ENCODE measurements at places on chromosomes 1 and 21. TPM values are rescaled to one million over a fixed set of nuclear protein-coding genes. Genes with fewer than 3 reads are reported as not detected.

The FAM72D gene
- 3.7 TPM for total RNA-seq

The ADGRB2 gene
- 0.09 TPM for total RNA-seq

GRCh38 chr21:46056450-46056903 is 41.4 kb upstream of the COL6A2 start:
- DNase-seq: no peak

The TRIM63 gene
- total RNA-seq: not detected

DNA sequence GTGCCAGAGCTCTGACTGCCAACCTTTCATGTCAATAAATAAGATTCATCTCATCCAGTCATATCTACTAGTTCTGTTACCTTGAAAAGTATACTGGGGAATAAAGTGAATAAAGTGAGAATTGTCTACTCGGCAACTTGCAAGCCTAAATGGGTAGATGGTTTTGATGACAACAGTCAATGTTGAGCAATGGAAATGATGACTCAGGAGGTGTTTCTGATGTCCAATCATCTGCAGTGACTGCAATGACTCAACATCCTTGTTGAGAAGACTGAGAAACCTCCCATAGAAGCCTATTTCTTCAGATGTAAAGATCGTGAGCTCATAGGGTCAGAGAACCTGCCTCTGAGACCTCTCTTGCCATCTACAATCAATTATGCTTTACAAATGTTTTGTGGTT is 276.4 kb downstream of the SPATA17 start:
- DNase-seq: no peak

DNA sequence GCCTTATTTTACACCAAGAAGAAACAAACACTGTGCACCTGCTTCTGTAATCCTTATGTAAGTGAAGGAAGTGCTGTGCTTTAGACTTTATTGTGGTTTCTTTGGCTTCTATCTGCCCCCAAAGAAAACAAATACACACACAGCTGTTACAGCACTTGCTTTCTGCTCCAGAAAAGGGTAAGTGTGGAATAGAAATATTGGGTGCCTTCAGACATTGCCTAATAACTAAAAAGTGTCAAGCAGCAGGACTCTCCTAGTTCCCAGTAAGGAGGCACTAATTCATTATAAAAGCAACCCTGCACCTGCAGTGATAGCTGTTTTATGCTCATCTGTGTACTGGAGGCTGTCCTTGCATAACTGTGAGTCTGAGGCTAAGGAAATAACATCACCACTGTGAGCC is 23.4 kb upstream of the PRRX1 start:
- DNase-seq: no peak

The OR2L5 gene
- total RNA-seq: not detected

- peak; percentile 22 for DNase-seq
Measured at GRCh38 chr1:92961896-92962752, 862 bp upstream of the DIPK1A start.

DNA sequence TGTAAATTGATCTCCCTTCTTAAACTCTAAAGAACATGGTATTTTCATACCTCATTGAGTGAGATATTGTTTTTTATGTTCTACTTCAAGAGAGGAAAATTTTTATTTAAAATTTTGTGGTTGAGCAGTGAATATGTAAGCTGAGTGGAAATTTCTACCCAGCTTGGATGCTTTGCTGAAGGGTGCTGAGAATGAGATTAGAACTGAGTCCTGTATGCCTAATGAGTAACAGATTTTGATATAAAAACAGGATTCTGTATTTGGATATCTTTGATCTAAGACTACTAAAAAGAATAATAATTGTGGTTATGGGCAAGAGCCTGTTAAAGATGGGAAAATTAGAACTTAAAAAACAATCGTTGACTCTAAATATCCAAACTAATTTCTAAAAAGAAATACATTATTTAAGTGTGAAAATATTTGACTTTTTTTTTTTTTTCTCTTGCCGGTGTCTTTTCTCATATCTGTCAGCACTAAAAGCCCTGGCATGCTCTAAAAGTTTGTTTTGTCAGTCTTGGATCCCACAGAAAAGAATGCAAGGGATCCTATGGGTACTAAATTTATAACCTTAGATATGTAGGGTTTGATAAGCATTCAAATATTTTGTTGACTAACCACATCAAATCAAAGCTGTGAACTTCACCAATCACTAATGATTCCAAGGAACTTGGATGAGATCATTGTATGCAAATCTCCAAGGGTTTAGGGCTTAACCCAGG is 652.3 kb downstream of the PTPRC start:
- no peak for DNase-seq

The INSRR gene
- total RNA-seq: not detected

The UTS2 gene
- not detected for total RNA-seq

The OXCT2 gene
- not detected for total RNA-seq

GRCh38 chr1:180962178-180962577 is 49.5 kb downstream of the KIAA1614 start:
- no peak for DNase-seq

DNA sequence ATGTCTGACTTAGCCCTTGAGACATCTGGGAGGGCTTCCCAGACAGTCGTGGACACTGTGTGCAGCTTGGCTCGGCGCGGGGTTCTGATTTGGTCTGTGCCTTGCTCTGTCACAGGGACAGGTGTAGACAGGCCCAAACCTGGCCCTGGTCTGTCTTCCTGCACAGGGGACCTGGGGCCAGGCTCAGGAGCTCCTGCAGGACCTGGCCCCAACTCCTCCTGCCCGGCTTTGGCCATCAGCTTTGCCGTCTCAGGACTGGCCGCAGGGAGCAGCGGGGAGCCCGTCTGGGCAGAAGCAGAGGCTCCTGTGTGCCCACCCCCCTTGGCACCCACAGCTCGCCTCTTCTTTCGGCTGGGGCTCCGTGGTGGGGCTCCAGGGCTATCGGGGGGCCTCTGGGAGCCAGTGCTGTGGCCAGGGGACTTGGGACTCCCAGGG is 1.7 kb downstream of the PERM1 start:
- no peak for DNase-seq

The S100B gene
- total RNA-seq: not detected

The LDLRAD1 gene
- total RNA-seq: 1.2 TPM

DNA sequence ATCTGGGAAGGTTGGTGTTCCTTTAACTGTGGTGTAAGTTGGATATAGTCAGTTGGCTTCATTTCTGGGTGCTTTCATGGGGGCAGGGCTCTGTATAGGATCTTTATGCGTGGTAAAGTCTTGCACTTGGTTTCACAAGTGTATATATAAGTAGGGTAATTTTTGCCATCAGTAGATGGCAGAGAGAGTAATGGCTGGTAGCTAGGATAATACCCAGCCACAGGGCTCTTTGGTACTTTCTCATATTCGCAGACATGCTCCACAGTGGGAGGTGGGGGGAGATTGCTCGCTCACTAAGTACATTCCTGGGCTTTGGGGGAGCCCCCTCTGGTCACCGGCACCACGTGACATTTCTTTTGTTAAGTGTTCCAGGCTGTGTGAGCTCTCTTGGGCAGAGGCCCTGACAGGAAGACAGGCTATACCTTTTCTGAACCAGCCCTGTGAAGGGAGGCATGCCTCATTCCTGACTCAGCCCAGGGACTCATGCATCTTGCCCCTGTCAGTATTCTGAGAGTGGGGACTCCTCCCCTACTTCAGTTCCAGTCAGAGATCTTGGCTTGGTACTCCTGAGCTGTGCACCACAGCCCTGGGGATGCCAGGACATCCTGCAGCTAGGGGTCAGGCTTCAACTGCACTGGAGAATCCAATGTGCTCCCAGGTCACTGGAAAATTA is 37.6 kb downstream of the FCRL2 start:
- DNase-seq: no peak

DNA sequence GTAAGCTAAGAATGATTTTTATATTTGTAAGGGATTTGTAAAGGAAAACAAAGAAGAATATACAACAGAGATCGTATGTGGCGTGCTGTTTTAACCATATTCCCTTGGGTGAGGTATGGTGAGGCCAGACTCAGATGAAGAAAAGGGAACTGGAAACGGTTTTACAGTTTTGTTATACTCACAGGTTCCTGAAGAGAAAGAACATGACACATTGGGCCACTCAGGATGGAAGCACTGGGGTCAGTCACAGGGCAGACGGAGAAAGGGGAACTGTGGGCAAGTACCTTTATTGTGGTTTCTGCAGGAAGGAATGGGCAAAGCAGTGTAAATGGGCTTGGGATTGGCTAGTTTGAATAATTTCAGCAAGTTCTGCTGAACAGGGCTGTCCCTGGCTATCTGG is 177.4 kb downstream of the LBR start:
- DNase-seq: no peak

DNA sequence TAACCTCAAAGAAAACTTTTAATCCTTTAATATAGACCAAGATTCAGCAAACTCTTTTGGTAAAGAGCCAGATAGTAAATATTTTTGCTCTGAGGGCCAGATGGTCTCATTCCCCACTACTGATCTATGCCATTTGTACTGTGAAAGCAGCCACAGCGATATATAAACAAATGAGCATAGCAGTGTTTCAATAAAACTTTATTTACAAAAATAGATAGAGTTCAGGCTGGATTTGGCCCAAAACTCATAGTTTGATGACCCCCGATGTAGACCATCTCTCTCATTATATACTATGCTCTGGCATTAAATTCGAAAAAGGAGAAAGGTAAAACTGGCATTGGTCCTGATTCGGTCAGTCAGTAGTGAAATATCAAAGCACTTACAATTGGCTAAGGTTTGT is 195.8 kb upstream of the NRIP1 start:
- no peak for DNase-seq

GRCh38 chr1:181443231-181443853 is 40.0 kb upstream of the CACNA1E start:
- no peak for DNase-seq

The CELA3A gene
- not detected for total RNA-seq

DNA sequence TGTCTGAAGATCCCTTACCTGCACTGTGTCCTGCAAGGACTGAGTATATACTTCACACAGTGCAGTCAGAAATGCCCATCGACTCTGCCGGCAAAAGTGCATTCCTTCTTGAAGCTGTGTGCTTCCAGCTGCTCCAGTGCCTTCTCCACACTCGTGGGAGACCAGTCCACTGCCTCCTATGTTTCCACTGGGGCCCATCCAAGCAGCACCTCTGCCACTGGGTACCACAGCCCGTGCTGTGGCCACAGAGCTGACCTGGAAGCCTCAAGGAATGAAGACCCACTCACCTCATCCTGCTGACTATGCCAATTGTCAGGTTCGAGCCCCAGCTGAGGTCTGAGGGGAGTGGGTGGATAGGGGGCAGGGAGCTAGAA is 108.1 kb downstream of the GDAP2 start:
- no peak for DNase-seq

The LCK gene
- 0.83 TPM for total RNA-seq

DNA sequence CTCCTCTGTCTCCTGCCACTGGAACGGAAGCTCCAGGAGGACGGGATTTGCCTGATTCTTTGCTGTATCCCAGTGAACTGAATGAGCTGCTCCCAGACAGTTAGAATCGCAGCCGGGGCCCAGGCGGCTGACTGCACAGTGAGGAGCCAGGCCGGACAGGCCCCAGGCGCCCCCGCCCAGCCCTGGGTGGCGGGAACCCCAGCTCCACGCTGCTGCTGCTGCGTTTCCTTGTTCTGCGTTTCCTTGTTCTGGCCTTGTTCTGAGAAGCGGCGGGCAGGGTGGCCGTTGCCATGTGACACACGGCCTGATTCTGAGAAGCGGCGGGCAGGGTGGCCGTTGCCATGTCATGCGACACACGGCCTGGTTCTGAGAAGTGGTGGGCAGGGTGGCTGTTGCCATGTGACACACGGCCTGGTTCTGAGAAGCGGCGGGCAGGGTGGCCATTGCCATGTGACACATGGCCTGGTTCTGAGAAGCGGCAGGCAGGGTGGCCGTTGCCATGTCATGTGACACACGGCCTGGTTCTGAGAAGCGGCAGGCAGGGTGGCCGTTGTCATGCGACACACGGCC is 56.2 kb downstream of the SLC37A1 start:
- DNase-seq: no peak

GRCh38 chr1:45304311-45305081 is 22.2 kb upstream of the HPDL start:
- peak; percentile 47 for DNase-seq

DNA sequence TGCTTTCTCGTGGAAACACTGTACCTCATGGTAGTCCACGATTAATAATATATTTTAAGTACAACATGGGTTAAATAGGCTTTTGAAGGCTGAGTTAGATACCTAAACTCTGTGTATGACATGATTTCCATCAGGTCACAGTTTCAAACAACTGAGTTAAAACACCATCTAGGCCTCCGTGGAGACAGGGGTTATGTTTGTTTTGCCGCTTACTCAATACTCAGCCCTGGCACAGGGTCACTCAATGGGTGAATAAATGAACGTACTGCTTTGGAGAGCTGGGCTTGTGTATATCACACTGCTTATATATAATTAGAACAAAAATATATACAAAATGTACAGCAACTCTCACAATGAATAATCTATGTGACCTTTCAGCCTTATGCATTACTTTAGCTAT is 72.5 kb downstream of the PLPPR5 start:
- DNase-seq: peak; percentile 8

DNA sequence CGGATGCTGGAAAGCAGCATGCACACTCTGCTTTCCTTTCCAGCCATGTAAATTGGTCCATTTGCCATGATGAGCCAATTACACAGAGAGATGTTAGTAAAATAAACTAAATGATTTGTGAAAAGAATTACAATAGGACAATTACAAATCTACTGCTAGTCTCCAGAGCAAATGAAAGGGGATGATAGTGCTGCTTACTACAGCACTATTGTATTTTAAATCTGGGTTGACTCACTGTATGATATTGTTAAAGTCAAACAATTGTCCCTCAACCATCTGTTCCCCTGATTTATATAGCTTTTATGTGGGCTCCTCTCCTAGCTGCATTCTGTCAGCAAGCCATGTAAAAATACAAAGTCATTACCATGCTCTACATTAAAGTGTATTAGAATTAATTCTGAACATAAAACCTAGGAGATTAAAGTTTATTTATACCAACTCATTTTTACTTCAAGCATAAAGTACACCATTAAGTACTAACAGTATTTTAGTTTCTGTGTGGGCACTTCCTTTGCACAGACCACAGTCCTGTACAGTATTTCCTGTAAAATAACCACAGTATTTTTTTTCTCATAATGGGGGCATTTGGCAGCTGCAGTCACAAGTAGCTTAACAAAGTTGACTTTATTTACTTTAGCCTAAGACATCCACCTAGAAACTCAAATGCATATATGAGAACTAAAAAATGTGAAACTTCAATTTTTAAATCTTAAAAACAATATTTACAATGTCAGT is 135.8 kb downstream of the VAV3 start:
- no peak for DNase-seq

GRCh38 chr1:150056407-150056806 is 11.2 kb upstream of the VPS45 start:
- DNase-seq: no peak

The ZNF670 gene
- 10.9 TPM for total RNA-seq

DNA sequence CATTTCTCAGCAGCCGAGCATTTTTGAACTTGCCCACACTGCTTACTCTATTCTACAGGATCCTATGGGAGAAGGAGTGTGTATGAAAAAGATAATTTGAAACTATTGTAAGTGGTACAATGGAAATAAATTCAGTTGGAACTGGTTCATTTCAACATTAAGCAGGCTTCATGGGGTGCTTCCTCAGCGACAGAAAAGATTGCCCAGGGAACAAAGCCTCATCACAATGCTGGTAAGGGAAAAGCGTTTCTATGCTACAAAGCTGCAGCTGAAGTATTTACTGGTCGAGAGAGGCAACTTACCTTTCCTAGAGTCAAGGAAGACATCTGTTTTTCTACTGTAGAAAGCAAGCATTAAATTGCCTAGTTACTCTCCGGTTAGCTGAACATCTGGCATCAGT is 568.2 kb upstream of the ZP4 start:
- DNase-seq: no peak

GRCh38 chr21:33339135-33339534 is 14.4 kb downstream of the IFNAR1 start:
- no peak for DNase-seq

The AIDA gene
- total RNA-seq: 17.5 TPM

The NID1 gene
- total RNA-seq: 29.3 TPM

- no peak for DNase-seq
Measured at GRCh38 chr1:53370369-53370961, 42.6 kb upstream of the LRP8 start.

All from HepG2 (cell line).